Amniotic epithelial cell (primary cell): ENCODE measurements at places on chromosomes 7 and 10.
A peak's percentile ranks its signal among the peaks of the same experiment; 100 is the strongest.

DNA sequence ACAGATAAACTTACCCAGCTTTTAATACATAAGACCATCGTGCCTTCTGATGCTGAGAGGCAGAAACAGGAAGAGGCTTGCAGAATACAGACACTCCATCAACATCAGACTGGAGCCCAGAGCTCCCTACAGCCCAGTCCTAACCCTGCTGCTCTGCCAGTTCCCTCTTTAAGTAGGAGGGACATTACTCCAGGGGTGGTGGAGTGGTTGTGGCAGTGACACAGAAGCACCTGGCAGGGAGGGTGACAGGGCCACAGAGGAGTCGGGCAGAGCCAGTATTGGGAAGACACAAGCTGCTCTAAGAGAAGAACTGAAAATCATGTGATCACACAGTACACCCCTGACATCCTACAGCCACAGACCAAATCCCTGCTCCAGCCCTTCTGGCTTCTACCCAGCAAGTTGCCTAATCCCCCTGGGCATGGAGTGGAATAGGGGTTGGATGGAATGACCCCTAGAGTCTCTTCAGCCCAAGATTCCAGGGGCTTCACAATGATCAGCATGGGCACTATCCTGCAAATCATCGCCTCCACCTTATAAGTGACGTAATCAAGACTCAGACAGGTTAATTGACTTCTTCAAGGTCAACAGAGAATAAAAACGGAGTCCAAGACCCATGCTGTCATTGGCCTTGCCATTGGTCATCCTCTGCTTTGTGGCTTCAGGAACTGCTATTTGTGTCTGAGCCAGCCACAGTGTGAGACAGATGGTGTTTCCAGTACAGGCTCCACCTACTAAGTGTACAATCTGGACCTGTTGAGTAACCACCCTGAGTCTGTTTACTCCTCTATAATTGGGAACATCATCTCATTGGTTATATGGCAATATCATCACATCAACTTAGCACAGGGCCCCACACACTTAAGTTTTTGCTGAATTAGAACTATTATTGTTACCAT lies 61.1 kb upstream of the ZMIZ1 start:
- peak; percentile 62 for DNase-seq

GRCh38 chr10:47368431-47369180 lies 15.5 kb downstream of the ZNF488 start:
- no peak for DNase-seq

DNA sequence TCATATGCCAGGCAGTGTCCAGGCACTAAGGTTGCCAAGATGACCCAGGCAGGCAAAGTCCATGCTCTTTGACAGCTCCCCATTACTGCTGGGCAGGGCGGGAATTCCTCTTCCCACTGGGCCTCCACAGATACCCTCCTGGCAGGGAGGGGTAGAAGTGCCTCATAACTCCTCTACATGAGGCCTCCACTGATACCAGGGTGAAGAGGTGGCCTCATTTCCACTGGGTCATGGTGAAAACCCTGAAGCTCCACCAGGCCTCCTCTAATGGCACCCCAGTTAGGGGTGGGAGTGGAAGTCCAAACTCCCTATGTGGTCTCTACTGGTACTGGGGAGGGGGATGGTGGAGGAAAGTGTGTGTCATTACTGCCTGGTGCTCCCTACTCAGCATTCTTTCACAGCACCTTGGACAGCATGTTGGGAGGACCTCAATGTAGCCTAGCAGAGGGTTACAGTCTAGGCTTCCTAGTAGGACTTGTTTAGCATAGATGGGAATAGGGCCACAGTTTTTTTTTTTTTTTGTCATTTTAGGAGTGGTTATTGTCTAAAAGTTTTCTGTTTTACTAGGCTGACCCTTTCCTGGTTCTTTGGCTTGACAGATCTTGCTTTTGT lies 34.6 kb upstream of the GLCCI1 start:
- DNase-seq, result no peak

GRCh38 chr7:151181011-151181431 lies 6.0 kb downstream of the ASB10 start:
- DNase-seq, result no peak

GRCh38 chr10:80871083-80871482 lies 333.4 kb downstream of the SH2D4B start:
- no peak for DNase-seq

GRCh38 chr7:94701555-94701973 lies 45.6 kb upstream of the SGCE start:
- peak; percentile 27 for DNase-seq

- DNase-seq, result peak; percentile 59
These were observed 30.4 kb upstream of the DDC start for GRCh38 chr7:50595491-50596102.

DNA sequence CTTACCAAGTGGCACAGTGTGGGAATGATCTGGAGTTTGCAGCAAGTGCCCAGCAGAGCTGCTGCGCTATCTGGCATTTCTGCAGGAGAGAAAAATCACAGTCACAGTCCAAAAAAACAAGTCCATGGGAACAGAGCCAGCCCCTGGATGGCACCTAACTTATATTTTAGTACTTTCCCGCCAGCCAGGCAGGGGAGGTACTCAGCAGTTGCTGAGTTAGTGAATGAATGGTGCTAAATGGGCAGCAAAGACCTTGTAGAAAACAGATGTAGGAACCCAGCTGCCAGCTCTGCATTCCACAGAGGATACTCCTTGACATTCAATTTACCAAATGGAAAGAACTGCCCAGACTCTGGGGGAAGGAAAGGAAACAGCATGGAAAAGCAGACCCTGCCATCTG lies 54.5 kb downstream of the GSDME start:
- DNase-seq, result peak; percentile 55

DNA sequence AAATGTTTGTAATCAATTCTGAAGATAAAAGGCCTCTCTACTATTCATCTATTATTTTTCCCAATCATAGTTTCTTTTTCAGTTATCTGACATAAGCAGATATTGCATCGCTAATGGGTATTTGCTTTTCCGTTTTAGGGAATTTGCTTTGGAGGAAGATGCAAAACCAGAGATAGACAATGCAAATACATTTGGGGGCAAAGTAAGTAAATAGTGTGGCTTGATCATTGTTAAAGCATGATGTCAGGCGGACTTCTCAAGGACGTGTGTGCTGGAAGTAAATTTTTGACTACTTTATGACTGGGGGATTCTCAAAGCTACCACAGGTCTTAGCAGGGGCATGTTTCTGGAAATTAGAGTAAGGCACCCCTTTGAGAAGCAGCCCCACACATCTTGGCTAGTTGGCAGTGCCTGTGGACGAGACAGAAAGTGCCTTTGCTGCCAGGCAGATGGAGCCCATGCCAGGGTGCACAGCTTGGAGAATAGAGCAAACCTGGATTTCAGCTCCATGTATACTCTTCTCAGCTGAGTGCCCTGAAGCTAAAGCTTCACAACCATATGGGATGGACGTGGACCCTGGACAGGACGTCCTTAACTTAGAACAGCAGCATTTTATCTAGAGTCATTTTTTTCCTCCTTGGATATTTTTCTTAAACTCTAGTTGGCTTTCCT lies 68.6 kb downstream of the SRI start:
- no peak for DNase-seq

DNA sequence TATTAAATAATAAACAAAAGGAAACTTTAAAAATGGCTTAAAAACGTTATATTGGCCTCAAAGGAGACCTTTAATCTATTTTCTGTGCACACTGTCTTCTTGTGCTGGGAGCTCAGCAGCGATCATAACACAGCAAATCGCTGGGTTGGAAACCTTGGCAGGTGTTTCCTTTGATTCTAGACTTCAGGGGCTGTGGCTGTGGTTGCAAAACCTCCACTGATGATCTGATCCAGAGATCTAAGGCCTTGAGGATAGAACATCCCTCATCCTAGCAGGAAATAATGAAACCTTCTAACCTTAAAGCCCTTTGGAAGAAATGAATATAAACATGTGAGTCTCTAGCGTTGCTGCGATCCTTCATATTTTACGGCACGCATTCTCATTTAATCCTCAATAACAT lies 29.8 kb downstream of the CDHR3 start:
- DNase-seq, result no peak

DNA sequence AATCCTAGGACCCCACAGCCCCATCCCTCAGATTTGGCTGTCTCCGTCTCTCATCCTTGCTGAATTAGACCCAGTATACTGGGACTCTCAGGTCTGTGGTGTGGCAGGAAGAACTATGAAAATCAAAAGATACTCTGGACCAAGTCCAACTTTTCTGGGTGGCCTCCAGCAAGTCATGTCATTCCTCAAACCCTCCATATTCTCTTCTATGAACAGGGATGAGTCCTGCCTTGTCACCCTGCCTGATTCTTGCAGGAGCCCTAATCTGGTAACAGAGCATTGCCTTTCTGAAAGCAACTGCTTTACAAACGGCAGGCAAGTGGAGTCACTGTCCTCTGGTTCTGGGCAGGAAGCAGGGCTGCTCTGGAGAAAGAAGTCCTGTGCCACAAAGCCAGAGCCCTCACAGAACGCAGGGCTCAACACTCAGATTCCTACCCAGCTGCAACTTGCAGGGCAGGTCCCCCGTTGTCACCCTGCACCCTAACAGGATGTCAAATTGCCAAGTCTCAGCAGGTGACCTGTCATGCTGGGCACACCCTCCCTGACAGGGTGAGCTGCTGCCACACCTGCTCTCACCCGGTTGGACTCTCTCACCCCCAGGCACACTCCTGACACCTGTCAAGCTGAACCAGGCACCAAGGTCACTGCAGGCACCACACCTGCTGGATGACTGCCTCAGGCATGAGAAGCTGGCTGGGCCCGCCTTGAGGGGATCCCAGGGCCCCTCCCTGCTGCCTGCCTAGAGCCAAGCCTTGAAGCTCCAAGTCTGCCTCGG lies 227.7 kb downstream of the KCNMA1 start:
- no peak for DNase-seq

GRCh38 chr10:964988-965417 lies 23.2 kb upstream of the GTPBP4 start:
- no peak for DNase-seq

DNA sequence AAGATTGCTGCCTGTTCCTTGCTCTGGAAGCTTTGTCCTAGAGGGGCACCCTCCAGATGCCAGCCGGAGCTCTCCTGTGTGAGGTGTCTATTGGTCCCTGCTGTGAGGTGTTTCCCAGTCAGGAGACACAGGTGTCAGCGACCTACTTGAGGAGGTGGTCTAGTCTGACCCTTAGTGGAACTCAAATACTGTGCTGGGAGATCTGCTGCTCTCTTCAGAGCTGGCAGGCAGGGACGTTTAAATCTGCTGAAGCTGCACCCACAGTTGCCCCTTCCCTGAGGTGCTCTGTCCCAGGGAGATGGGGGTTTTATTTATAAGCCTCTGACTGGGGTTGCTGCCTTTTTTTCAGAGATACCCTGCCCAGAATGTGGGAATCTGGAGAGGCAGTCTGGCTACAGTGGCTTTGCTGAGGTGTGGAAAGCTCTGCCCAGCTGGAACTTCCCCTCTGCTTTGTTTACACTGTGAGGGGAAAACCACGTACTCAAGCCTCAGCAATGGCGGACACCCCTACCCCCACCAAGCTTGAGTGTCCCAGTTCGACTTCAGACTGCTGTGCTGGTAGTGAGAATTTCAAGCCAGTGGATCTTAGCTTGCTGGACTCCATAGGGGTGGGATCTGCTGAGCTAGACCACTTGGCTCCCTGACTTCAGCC lies 119.2 kb downstream of the PPP1R9A start:
- no peak for DNase-seq

DNA sequence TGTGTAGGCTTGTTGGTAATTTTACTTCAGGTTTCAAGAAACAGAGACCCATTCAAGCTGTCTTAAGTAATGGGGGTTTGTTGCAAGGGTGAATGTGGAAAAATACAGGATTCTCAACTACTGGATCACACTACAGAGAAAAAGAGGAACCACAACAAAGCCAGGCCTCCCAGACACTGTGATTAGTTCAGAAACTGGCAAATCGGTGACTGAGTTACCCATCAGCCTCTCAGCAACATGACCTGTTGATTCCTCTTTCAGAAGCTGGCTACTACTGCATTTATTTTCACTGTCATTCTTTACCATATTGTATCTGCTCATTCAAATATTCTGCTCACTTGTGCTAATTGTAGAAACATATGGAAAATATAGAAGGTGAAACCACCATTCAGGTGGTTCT lies 16.0 kb downstream of the CCDC71L start:
- DNase-seq, result no peak

DNA sequence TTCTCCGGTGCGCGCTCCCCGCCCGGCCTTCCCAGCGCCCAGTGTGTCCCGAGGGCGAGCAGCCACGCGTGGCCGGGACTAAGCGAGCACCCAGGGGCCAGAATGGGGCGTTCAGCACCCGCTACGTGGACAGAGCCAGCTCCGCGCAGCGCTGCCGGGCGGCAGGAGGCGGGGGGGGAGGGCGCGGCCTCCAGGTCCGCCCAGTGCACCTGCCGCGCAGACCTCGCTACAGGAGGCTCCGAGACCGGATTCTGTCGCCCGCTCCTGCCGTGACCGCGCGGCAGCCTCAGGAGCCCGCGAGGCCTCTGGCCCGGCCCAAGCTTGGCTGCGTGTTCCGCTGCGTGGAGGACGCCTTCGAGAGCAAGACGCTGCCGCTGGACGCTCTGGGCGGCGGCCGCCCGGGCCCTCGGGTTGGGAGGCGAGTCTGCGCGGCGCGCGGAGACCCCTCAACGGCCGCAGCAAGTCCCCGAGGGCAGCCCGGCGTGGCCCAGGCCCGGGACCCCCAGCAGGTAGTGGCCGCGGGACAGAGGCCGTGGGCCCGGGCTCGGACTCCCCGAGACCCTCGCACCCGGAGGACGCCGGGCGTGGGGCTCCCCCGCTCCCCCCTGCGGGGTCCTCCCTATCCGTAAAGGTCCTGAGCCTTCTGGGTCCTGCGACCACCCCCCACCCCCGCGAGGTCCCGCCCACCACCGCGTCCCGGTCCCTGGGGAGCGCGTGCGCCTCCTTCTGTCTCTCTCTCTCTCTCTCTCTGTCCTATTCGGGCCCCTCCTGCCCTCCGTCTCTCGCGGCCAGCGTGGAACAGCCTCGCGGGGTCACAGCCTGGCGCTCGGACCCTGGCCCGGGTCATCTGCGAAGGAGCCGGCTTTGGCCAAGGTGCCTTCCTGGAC lies 904 bp upstream of the DPYSL4 start:
- DNase-seq, result peak; percentile 27

GRCh38 chr7:2944739-2945138 lies 98.9 kb downstream of the CARD11 start:
- no peak for DNase-seq

DNA sequence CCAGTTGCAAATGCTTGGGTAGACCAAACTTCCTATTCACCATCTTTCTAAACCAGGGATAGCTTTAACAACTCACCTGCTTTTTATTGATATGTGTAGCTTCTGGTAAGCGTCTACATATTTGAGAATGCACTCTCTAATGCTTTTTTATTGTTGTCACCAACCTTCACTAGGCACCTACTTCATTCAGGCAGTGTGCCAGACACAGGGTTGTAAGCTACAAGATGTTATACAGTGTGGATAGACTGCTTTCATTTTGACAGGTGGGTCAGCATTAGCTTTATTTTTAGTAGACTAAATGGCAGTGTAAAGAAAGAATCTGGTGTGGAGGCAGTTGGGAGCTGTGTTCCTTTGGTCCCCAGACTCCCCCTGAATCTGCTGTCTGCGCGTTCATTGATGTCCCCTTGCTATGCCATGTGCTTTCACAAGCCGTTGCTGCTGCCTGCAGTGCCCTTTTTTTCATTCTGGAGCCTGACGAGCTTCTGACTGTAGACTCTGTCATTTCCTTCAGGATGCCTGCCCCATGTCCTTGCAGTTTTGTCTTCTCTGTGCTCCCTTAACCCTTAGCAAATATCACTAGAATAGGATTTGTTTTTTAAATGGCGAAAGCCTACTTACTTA lies 32.1 kb downstream of the NRF1 start:
- no peak for DNase-seq

GRCh38 chr7:45660201-45660900 lies 86.2 kb downstream of the ADCY1 start:
- DNase-seq, result no peak
